Gastroesophageal sphincter (tissue), 4 donors: ENCODE measurements at places on chromosomes 1 and 21.

- H3K27me3 ChIP-seq, result peaks cover 25% of the 10 kb centered on the region
- no peak overlapping the region for H3K27ac ChIP-seq
- H3K4me3 ChIP-seq, result no peak overlapping the region
- no peak for ATAC-seq
- no peaks in the 10 kb centered on the region for H3K36me3 ChIP-seq
- no peaks in the 10 kb centered on the region for H3K4me1 ChIP-seq
Measured at GRCh38 chr1:167514288-167514687, 4.0 kb downstream of the CD247 start.

DNA sequence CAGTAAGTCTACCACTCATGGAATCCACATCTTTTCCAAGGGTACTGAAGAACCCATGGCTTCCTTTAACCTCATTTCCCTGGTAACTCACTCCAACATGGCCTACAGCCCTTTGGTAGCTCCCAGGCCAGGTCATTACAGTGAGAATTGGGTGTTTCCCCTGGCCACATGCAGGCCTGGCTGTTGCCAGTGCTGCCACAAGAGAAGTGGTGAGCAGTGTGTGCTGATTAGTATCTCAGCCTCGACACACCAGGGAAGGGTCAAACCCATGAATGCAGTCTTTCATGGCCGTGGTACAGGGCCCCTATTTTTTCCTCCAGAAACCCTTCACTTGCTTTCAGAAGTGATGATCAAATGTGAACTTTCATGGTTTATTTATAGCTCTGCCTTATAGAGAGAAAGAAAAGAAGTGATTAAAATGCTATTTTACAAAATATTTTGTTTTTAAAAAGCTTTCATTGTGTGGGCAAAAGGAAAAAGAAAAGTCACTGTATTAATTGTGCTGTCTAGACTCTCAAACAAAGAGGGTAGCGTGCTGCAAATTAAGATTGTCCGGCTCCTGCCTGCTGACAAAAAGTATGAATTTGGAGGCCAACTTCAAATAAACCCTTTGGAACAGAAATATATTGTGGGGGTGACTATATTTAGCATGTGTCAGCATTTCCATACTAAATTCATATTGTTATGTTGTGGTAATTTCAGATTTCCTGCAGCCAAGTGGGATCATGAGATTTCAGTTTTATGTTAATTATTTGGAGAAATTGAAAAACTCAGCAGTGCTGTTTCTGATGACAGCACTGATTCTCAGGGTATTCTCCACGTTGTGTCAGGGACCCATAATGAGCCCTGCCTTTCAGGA lies 62.0 kb upstream of the HOOK1 start:
- H3K4me1 ChIP-seq, result peaks cover 7% of the 10 kb centered on the region
- H3K4me3 ChIP-seq, result no peak overlapping the region
- no peak for ATAC-seq
- no peaks in the 10 kb centered on the region for H3K27me3 ChIP-seq
- H3K36me3 ChIP-seq, result no peaks in the 10 kb centered on the region

DNA sequence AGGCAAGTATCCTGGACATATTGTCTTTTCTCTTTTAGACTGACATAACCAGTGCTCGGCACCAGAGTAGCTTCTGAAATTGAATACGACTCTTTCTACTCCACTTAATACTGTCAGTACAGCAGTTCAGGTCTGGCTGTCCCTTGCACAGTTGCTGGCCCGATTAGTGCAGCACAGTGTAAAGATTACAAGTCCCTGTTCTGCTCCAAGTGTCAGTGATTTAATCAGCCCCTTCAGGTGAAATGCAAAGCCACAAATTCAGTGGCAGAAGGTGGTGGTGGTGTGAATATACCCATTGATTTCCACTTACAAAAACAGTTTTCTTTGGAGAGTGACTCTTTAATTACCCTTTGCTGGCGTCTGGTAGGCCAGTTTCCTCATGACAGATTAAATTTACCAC lies 545.4 kb downstream of the ADGRL2 start:
- H3K4me3 ChIP-seq, result no peak overlapping the region
- ATAC-seq, result no peak
- H3K4me1 ChIP-seq, result no peaks in the 10 kb centered on the region
- H3K27me3 ChIP-seq, result no peaks in the 10 kb centered on the region
- no peak overlapping the region for H3K27ac ChIP-seq

GRCh38 chr1:205316161-205316566 lies 5.4 kb downstream of the NUAK2 start:
- no peaks in the 10 kb centered on the region for H3K4me1 ChIP-seq
- H3K27ac ChIP-seq, result no peak overlapping the region
- H3K4me3 ChIP-seq, result no peak overlapping the region

GRCh38 chr1:147669469-147670318 lies 630 bp downstream of the ACP6 start:
- ATAC-seq, result peak; percentile 48
- peak overlapping the region; percentile 85 for H3K27ac ChIP-seq
- no peaks in the 10 kb centered on the region for H3K27me3 ChIP-seq
- peaks cover 24% of the 10 kb centered on the region for H3K4me1 ChIP-seq

GRCh38 chr1:213276236-213276635 lies 225.2 kb downstream of the RPS6KC1 start:
- H3K4me1 ChIP-seq, result no peaks in the 10 kb centered on the region
- peaks cover 36% of the 10 kb centered on the region for H3K36me3 ChIP-seq
- no peaks in the 10 kb centered on the region for H3K27me3 ChIP-seq
- H3K4me3 ChIP-seq, result no peak overlapping the region

DNA sequence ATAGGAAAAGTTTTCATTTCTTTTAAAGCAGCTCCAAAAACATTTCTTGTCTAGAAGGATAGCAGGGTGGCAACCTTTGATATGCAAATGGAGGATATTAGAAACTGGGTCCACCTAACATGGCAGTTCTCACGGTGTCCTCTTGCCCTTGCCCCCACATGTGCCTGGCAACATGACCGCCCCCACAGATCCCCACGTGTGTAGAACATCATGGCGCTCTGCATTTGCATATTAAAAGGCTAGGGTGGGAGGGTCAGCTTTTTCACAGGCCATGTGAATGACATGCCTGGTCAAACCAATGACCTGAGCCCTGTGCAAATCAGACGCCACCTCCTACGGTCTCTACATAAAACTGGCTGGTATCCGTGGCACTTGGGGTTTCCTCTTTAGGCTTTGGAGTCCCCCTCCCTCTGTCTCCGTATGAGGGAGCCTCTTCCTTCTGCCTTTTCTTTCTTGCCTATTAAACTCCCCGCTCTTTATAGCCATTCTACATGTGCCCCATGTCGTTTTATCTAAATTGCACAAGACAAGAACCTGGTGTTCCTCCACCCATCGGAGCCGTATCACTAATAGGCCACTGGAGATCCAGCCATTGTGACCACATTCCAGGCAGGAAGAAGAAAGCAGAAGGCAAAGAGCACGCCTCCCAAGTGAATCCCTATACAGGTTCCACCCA lies 71.3 kb downstream of the WDR4 start:
- no peaks in the 10 kb centered on the region for H3K4me1 ChIP-seq
- peaks cover 41% of the 10 kb centered on the region for H3K27me3 ChIP-seq
- no peak overlapping the region for H3K4me3 ChIP-seq
- no peak for ATAC-seq
- no peak overlapping the region for H3K27ac ChIP-seq

DNA sequence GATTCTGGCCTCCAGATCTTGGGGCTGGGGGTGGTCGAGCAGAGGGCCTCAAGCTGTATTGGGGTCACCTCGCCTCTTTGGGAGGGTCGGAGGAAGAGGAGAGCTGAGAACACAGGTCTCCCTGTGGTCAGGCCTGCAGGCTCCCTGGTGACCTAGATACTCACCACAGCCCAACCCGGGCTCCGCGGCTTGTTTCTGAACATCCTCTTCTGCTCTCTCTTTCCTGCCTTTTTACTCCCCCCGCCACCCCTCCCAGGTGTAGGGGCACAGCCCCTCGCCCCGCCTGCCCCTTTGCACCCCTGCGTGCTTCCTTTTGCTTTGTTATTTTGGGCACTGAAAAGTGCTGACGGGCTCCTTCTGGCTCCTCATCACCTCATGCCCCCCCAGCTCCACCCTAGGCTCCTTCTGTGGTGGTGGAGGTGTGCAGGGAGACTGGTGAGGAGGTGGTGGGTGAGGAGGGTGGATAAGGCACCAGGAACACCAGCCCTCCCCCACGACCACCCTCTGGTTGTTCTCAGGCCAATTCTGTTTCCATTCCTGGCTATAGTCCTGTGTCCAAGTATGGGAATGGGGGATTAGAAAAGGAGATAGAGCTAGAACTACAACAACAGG lies 10.6 kb upstream of the LINGO4 start:
- no peaks in the 10 kb centered on the region for H3K36me3 ChIP-seq
- no peak overlapping the region for H3K4me3 ChIP-seq
- no peak for ATAC-seq
- no peak overlapping the region for H3K27ac ChIP-seq
- peaks cover 9% of the 10 kb centered on the region for H3K27me3 ChIP-seq
- no peaks in the 10 kb centered on the region for H3K4me1 ChIP-seq

DNA sequence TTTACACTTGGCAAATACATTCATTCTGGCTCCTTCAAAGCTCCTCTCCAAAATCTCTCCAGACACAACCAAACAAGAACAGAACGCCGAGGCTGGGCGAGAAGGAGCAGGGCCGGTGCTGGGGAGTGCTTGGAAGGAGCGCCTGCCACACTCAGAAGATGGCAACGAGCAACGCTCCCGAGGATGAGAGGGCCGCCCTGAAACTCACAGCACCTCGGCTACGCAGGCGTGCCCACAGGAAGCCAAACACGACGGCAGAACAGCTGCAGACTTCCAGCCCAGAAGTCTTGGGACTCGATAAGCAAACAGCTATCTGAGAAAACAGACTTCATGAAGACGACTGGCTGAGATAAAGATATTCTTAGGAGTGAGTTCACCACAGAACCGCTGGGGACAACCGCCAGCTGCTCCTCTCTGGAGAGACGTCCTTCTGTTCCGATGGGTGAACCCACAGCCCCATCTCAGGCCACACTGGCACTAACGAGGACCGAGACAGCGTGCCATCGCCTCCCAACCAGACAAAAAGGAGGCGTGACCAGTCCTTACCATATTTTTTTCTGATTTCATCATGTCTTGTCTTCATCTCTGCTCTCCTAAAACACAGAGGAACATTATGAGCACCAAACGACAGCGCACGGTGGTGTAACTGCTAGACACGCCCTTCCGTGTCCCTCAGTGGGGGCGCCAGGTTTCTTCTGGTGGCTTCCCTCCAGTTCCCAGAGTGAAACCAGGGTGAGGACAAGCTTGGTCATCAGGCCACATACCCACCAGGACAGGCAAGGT lies 18.6 kb downstream of the PTTG1IP start:
- no peak overlapping the region for H3K4me3 ChIP-seq
- no peak for ATAC-seq
- H3K27ac ChIP-seq, result no peak overlapping the region
- no peaks in the 10 kb centered on the region for H3K27me3 ChIP-seq
- peaks cover 100% of the 10 kb centered on the region for H3K36me3 ChIP-seq

DNA sequence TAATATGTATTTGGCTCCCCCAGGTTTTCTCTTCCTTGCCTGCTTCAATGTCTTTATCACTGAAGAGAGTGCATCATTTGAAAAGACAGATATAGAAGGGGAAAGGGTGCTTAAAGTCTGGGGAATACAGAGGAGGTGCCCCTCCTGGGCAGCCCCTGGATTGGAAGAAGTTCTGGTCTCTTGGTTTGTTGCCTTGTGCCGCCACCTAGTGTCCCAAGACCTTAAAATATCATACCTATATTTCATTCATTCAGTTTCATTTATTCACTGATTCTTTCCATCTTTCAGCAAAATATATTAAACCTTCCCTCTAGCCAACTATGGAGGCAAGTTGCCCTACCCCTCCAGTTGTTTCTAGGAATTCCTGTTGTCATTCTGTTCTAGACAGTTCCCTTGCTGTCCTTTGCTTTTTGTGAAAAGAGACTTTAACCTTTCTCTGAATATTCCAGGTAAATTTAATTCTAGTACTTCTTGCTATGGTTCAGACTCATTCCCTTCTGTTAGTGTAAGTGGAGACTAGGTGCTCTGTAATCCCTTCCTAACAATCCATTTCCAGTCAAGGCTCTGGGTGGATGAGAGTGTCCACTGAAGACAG lies 56.1 kb downstream of the MEF2D start:
- H3K36me3 ChIP-seq, result no peaks in the 10 kb centered on the region
- H3K27me3 ChIP-seq, result peaks cover 63% of the 10 kb centered on the region
- no peak overlapping the region for H3K27ac ChIP-seq
- ATAC-seq, result no peak
- no peaks in the 10 kb centered on the region for H3K4me1 ChIP-seq
- H3K4me3 ChIP-seq, result no peak overlapping the region

DNA sequence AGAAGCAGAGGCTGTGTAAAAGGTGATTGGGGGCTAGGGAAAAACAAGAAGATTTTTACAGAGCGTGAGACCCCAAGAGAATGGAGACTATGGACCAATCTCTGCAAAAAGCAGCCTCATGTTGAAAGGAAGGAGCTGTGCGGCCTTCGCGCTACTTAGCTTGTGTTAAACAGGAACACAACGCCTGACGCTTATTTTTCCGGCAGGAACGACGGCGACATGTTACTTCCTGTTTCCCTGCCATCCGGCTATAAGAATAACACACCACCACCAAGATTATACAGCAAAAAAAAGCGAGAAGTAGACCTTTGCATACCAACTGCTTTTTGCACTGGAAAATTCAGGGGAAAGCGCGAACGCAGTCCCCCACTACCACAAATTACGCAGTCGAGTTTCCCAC lies 272.7 kb downstream of the FAM72C start:
- ATAC-seq, result no peak
- H3K27ac ChIP-seq, result no peak overlapping the region
- no peaks in the 10 kb centered on the region for H3K4me1 ChIP-seq
- H3K4me3 ChIP-seq, result no peak overlapping the region

- H3K27ac ChIP-seq, result no peak overlapping the region
- ATAC-seq, result no peak
- no peaks in the 10 kb centered on the region for H3K27me3 ChIP-seq
- no peak overlapping the region for H3K4me3 ChIP-seq
Measured at GRCh38 chr1:193562121-193562520, 375.7 kb upstream of the B3GALT2 start.

DNA sequence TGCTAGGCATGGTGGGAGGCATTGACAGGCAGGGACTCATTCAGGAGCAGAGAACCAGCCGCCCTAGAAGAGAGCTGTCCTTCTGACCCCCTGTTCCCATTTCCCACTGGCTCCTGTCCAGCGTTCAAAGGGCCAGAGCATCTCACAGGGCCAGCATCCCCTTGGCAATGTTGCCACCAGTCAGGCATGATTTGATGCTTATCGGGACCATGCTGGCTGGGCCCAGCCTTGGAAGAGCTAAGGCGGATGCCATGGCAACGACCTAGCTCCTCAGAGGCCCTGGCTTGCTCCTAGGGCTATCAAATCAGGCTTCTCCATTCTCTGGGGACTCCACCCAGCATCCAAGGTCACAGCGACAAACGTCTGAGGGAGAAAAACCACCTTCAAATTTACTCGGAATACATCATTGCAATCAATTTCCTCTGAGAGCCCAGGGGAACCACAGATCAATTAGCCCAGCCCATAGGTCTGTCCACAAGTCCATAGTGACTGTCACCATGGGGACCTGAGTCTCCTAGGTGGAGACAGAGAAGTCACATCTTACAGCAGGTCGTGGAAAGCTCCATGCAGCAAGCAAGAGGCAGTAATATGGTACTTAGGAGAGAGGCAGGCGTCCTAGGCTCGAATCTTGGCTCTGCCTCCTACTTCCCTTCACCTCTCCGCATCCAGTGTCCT lies 14.1 kb upstream of the VWA5B1 start:
- H3K36me3 ChIP-seq, result no peaks in the 10 kb centered on the region
- ATAC-seq, result no peak
- H3K27me3 ChIP-seq, result peaks cover 37% of the 10 kb centered on the region
- H3K4me3 ChIP-seq, result no peak overlapping the region
- no peak overlapping the region for H3K27ac ChIP-seq
- H3K4me1 ChIP-seq, result no peaks in the 10 kb centered on the region
